ENCODE measurements at places on chromosomes 7 and 10. TPM values are rescaled to one million over a fixed set of nuclear protein-coding genes. Genes with fewer than 3 reads are reported as not detected.
A peak's percentile ranks its signal among the peaks of the same experiment; 100 is the strongest.

DNA sequence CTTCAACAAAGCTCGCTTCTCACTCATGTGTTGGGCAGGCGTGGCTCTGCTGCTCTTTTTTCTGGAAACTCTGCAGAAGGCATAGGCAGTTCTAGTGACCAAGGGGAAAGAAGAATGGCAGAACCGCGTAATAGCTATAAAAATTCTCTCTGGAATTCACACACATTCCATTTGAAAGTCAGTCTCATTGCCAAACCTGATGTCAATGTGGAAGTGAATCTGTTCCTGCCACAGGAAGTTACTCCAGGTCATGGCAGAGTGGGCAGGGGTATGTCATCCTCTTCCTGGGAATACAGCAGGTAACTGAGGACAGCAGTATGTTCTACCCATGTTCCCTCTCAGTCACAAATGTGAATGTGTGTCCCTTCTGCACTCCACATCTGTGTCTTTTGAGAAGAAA is 8.2 kb upstream of the PAXIP1 start:
- H3K27me3 ChIP-seq = no peaks in the 10 kb centered on the region
- no peak overlapping the region for H3K4me3 ChIP-seq
- DNase-seq = no peak
- H3K36me3 ChIP-seq = peaks cover 3% of the 10 kb centered on the region
- H3K4me1 ChIP-seq = no peaks in the 10 kb centered on the region

DNA sequence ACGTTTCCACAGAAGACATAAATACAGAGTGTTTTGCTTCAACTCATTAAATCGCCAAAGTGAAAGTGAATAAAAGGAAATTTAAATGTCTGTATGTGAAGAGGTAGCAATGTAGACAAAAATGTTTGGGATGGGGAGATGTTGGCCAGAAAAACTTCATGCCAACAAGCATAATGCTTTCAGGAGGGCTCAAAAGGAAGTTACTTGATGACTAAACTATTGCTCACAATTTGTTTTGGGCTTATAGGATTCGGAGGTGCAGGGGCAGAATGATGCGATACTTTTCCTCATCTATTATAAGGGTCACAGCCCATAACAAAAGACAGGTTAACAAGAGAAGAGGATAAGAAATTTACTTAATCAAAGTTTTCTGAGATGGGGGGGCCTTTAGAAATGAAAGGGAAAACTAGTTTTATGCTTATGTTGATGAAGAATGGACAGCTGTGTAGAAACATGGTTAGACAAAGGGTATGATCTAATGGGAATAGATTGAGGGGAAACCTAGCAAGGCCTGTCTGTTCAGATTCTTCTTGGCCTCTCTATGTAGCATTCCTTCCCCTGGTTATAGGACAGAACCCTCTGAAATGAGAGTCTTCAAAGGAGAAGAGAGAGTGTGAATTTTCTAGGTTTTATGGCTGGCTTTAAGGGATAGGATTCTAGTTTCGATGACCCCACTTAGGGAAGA is 898.6 kb downstream of the LRMDA start:
- no peak overlapping the region for H3K27ac ChIP-seq
- no peaks in the 10 kb centered on the region for H3K36me3 ChIP-seq
- H3K4me3 ChIP-seq = no peak overlapping the region
- no peaks in the 10 kb centered on the region for H3K27me3 ChIP-seq

Gene FGL2
- polyA plus RNA-seq = 0.01 TPM

- H3K4me3 ChIP-seq = no peak overlapping the region
- no peaks in the 10 kb centered on the region for H3K27me3 ChIP-seq
- H3K4me1 ChIP-seq = no peaks in the 10 kb centered on the region
- no peaks in the 10 kb centered on the region for H3K36me3 ChIP-seq
- no peak for DNase-seq
- H3K27ac ChIP-seq = no peak overlapping the region
Observed at GRCh38 chr7:156058248-156058647, 246.0 kb upstream of the SHH start.

Gene PNLIPRP3
- 120 TPM for polyA plus RNA-seq

GRCh38 chr10:37975401-37975991 is 951 bp downstream of the ZNF25 start:
- peak overlapping the region; percentile 70 for H3K27ac ChIP-seq
- peak overlapping the region; percentile 81 for H3K4me3 ChIP-seq
- peaks cover 4% of the 10 kb centered on the region for H3K4me1 ChIP-seq
- H3K27me3 ChIP-seq = no peaks in the 10 kb centered on the region
- DNase-seq = no peak

GRCh38 chr7:105678811-105679495 is 97.7 kb upstream of the EFCAB10 start:
- peak overlapping the region; percentile 34 for H3K27ac ChIP-seq
- DNase-seq = peak; percentile 52
- H3K27me3 ChIP-seq = no peaks in the 10 kb centered on the region
- peaks cover 19% of the 10 kb centered on the region for H3K4me1 ChIP-seq
- no peaks in the 10 kb centered on the region for H3K36me3 ChIP-seq

Gene MKX
- 0.01 TPM for polyA plus RNA-seq
